ENCODE measurements at places on chromosomes 11 and 22.

DNA sequence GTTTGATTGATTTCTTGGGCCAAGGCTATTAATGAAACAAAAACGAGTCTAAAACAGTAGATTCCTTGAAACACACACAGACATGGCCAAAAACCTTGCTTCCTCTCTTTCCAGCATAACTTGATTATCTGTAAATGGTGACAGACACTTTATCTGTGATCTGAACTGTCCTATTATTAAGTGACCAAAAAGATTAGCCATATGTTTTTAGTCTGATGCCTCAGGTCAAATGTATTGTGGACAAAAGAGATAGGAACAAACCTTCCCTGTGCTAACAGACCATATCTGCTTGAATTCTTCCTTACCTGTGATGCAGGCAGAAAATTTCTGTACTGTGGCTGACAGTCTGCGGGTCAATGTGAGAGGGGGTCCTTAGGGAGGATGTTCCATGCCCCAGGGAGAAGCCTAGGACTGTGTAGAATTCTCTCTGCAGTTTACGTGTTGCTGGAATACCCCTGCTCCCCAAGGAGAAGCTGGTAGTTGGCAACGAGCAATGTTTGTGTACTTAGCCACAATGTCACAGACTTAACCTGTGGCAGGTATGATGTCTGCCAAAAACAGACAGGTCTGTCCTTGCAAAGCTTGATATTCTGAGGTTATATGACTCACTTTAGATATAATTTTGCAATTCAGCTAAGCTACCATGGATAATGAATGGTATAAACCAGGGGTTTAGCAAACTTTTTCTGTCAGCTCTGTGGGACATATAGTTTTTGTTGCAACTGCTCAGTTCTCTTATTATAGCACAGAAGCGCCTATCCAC lies 31.2 kb downstream of the C11orf71 start:
- no peak for DNase-seq

DNA sequence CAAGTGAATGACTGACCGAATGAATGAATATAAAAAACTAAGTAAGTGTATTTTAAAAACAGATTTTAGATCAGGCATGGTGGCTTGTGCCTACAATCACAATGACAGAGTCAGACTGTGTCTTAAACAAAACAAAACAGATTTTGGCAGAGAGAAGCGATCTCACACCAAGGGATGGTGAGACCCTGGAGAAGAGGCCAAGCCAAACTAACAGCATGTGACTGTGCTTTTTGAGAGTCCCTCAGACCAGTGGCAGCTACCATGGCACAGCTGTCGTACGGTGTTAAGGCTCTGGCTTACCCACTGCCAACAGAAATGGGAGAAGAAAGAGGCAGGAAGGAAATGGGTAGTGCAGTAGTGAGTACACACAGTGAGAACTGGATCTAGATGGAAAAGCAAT lies 60.6 kb downstream of the SGSM3 start:
- DNase-seq: no peak

- no peak for DNase-seq
Measured at GRCh38 chr11:107776062-107776461, 64.2 kb upstream of the SLN start.

DNA sequence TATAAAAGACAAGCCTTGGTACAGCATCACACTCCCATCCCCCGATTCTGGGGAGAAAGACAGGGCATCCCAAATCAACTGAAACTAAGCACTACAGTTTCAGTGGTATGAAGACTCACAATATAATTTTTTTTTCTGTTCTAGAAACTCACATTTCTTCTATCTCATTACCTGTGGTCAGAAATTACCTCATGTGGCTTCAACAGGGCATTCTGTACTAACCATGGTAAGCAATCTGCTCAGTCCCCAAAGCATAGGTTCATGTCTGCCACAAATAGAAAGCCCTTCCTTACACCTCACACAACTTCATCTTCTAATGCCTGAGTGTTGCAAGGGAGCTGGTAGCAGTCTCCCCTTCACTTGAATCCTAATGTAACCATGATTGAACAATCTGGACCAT lies 147.4 kb upstream of the POU2AF2 start:
- no peak for DNase-seq

- DNase-seq: no peak
Measured at GRCh38 chr11:79675081-79675480, 234.3 kb upstream of the TENM4 start.

DNA sequence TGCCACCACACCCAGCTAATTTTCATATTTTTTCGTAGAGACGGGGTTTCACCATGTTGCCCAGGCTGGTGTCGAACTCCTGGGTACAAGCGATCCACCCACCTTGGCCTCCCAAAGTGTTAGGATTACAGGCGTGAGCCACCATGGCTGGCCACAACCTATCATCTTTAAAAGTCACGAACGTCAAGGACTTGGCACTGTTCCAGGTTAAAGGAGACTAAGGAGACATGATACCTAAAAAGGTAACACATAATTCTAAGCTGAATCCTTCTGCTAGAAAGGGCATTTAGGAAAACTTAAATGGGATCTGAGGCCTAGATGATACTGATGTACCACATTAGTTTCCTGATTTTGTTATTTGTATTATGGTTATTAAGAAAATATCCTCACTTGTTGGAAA lies 43.3 kb upstream of the SYT9 start:
- no peak for DNase-seq

DNA sequence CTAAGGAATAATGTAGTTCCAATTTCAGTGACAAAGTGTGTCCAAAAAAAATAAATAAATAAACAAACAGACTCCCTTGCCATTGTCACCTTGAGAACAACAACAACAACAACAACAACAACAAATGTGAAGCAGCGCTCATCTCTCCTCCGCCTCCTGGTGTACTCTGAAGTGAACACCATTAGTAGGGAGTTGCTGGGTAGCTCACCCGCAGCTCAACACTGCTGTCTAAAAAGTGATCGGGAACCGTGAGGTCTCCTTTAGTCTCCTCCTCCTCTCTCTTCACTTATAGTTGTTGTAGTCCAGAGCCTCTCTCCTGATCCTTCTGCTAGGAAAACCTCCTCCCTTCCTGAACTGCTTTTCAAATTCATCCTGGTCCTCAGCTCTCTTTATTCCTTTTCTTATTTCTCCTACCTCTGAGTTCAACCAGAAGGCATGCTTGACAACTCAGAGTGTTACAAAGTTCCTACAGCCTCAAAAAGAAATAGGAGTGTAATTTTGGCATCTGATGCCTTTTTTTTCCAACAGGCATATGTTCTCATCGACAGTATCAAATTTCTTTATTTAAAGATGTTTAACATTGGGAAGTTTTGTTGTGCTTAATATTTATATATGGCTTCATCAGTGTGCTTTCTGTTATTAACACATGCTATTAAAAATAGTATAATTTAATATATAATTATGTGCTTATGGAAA lies 215.1 kb downstream of the PGR start:
- DNase-seq: no peak

DNA sequence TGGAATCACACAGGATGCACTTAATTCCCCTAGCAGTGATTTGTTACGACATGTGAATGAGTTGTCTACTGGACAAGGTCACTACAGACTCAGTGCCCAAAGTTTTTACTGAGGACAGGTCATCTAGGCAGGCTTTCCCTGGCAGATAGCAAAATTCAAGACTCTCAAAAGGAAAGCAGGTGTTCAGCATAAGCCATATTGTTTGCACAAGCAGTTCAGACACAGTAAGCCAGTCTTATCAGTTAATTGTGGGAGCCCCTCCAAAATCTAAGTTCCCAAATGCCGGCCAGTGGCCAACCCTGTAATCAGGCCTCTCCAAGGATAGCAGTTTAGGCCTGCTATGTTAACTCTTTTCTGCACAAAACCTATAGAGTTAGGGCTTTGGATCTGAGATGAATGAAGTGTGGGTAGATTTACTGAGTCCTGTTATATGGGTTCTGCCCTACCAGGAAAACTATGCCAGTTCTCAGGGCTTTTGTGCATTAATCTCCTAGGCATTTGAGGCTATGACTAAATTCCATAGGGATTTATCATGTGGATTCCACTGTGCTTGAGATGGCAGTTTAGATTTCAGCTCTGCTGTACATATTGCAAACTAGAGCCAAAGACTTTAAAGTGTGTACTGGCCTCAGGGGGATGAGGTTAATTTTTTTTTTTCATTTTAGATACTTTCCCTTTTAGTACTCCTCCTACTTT lies 4.8 kb upstream of the ARHGEF12 start:
- DNase-seq: no peak

DNA sequence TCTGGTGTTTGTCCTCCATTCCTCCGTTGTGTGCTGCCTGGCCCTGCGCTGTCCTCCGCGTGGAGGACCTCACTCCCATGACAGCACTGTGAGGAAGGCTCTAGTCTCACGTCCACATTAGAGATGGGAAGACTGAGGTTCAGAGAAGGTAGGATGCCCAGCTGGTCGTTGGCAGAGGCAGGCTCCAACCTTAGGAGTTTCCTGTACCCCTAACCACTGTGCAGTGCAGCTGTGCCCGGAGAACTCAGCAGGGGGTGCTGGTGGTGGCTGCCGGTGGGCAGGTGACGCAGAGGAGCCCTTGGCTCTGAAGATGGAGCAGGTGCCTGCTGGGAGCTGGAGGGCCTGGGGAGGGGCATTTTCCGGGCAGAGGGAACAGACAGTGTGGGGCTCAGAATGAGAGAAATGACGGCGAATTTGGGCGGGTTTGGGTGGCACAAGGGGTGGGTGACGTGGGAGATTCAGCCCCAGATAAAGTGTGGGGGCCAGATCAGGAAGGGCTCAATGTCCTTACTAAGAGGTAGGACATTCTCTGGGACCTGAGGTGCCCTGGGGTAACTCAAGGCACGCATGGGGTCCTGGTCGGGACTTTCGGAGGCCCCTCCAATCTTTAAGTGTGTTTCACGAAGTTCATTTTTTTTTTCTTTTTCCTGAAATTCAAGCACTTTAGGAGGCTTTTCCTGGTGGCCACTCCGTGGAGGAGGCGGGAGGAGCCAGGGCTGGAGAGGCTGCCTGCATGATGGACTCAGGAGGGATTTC lies 535.0 kb downstream of the TBC1D22A start:
- DNase-seq: no peak

DNA sequence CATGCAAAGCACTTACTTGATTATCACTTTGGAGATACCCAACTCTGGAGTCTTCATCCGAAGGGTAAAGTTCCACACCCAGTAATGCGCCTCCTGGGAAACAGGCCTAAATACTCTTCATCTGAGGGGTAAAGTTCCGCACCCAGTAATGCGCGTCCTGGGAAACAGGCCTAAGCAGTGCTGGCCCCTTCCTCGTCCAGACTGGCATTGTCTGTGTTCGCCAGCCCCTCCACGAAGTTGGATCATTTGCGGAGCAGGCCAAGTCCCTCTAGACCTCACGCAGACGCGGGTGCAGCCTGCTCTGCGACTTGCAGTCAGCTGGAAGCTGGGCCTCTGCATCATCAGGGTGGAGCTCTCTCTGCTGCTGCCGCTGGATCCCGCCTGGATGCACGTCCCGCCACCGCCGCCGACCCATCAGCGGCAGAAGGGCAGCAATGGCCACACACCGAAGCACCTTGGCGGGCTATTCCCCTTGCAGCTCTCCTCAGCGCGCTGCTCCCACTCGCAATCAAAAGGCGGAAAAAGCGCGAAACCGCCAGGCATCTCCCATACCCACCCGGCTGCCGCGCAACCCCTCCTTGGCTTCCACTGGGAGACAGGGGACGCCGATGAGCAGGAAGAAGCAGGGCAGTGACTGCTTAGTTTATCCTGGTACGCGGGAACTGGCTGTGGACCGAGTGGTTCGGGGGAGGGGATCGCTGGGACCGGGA lies 34.1 kb upstream of the GLYATL1 start:
- DNase-seq: no peak

- no peak for DNase-seq
Measured at GRCh38 chr11:117876341-117877119, at the start of gene FXYD6. Gene FXYD6, minus strand, starts transcription at chr11:117876658. Its CDS starts 33,882 bp downstream, at chr11:117842776.

GRCh38 chr11:44572884-44573283 lies 7.4 kb downstream of the CD82 start:
- no peak for DNase-seq

- DNase-seq: no peak
Measured at GRCh38 chr11:118430956-118431355, 5.3 kb upstream of the KMT2A start.

DNA sequence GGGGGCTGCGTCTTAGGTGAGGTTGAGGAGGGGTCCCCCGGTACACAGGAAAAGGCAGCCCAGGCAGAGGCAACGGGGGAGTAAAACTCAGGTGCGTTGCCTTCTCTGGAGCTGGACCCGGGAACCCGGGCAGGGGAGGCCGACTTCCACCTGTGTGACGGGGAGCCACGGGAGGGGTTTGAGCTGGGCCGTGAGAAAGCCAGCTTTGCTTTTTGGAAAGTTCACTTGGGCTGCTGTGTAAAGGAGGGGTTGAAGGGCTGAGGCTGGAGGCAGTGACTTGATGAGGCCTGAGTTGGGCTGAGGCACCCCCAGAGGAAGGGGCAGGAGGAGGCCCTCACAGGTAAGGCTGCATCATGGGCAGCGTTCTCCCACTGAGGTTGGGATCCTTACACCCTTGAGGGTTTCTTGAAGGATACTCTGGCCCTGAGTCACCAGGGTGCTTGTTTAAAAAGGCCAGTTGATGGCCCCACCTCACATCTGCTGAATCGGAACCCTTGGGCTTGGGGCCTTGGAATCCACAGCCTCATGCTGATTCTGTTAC lies 47.2 kb downstream of the CHRDL2 start:
- DNase-seq: no peak

DNA sequence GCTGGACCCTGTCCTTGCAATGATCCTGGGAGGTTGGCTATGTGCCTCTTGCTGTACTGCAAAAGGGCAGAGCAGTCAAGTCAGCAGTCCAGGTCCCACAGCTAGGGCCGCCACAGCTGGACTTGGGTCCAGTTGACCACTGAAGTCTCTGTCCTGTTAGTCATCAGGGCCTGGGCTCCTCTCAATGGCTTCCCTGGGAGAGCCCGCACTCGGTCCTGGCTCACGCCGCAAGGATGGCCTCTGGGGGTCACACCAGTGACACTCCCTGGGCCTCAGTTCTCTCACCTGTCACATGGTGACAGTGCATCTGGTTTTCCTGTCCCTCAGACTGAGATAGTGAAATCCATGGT lies 85.1 kb downstream of the NECTIN1 start:
- DNase-seq: no peak

DNA sequence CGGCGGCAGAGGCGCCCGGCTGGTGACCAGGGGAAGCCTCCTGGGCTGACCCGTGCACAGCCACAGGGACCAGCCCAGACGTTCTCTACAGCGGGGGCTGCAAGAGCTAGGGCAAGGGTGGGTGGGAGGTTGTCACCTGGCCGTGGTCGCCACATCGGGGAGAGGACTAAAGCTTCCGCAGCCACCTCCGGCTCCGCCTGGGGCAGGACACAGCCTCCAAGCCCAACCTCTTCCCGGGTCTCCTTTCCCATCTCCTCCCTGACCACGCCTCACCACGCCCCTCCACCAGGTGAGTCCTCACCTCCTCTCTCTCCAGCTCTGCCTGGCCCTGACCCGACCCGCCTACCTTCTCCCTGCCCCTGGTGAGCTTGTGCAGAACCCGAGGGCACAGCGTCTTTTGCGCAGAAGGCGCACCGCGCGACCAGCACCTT lies 75.9 kb upstream of the LMO1 start:
- DNase-seq: no peak

DNA sequence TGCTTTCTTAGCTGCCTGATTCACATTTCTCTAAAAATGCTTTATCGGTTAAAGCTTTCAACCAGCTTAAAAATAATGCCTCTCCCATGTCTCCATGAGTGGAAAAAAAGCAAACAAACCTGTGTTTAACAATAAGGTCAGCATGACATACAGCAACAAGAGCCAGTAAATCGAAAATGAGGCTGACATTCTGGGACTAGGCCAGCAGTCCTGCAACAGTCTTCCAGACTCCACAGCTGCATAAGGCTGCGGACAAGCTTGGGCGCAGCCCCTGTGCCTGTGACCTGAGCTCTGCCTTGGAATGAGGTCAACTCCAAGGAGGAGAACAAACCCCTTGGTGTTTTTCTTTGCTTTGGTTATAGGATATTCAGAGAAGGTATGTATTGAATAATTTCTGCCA lies 95.5 kb downstream of the PGR start:
- DNase-seq: no peak
